ENCODE measurements at places on chromosomes 3 and 15.
A peak's percentile ranks its signal among the peaks of the same experiment; 100 is the strongest.

DNA sequence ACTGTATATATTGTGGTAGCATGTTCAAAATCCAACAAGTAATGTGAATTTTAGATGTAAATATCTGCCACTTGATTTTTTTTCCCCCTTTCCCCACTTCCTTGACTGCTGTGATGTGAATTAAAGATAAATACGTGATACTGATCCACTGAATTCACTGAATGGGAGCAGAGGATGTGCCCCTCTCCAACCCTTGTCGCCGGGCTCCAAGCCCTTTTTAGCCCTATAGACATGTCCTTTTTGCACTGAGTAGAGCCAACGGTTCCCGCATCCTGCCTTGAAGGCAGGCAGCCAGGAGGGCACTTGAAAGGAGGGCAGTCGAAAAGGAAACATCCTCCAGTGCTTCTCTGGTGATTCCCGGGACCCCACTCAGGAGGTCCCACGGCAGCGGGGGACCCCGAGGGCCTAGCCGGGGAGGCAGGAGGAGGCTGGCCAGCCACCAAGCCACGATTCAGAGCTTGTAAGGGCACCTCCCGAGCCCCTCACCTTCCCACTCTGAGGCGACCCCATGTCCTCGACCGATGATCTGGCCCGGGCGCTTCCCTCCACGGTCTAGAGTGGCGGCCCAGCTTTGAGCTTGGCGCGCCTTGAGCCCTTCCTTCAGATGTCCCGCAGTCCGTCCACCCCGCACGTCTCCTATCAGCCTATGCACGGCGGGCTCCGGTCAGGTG lies 901 bp upstream of the MANF start:
- DNase-seq: peak; percentile 62

DNA sequence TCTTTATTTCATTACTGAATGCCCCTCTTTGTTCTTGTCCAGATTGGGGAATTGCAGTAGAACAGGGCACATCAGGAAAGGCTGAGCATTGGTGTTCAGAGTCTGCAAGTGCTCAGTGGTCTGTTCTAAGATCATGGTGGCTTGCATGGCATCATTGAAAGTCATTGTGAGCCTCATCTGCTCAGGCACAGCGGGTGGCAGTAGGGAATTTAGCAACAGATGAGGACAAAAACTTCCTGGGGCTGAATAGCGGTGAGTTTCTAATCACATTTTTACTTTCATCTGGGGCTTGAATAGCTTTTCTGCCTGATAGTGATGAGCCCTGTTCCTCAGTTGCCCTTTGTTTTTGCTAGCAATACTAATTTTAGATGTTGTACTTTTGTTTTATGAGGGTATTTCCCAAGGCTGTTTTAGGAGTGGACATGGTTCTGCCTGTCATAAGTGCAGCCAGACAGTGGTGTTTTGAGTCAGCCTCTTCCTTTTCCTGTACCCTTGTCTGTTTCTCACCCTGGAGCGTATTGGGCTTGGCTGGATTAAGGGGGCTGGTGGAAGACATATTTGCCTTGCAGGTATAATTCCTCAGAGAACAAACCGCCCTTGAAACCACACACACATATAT lies 127.2 kb upstream of the IL12A start:
- no peak for DNase-seq

DNA sequence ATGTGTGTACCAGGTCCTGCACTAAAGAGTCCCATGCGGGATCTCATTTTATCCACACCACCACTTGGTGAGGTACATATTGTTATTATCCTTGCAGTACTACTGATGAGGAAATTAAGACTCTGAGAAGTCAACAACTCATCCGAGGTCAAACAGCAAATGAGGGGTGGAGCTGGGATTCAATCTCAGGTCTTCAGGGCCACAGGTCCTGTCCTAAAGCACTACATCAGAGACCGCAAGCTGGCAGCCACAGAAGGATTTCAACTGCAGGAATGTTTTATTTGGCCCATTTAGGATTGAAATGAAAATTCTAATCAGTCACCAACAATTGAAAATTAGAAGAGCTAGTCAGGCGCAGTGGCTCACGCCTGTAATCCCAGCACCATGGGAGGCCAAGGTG lies 131.4 kb downstream of the ADAMTS17 start:
- DNase-seq: no peak

DNA sequence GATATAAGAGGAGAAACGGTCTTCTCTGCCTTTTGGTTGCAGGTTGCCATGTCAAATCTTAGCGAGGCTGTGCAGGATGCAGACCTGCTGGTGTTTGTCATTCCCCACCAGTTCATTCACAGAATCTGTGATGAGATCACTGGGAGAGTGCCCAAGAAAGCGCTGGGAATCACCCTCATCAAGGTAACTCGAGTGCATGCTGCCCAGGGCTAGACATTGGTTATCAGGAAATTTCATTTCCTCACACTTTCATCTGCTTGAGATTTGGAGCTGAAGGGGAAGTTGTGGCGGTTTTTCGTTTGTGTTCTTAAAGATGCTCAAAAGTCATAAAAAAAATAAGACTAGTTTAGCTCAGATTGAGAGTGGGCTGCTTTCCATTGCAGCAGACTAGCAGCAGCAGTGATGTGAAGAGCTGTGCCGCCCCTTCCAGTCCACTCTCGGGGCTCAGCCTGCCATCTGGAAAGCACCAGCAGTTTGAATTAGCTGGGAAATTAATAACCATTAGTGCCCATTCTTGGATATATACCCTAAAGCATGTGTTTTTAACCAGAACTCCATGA lies 32.2 kb downstream of the GPD1L start:
- DNase-seq: no peak

DNA sequence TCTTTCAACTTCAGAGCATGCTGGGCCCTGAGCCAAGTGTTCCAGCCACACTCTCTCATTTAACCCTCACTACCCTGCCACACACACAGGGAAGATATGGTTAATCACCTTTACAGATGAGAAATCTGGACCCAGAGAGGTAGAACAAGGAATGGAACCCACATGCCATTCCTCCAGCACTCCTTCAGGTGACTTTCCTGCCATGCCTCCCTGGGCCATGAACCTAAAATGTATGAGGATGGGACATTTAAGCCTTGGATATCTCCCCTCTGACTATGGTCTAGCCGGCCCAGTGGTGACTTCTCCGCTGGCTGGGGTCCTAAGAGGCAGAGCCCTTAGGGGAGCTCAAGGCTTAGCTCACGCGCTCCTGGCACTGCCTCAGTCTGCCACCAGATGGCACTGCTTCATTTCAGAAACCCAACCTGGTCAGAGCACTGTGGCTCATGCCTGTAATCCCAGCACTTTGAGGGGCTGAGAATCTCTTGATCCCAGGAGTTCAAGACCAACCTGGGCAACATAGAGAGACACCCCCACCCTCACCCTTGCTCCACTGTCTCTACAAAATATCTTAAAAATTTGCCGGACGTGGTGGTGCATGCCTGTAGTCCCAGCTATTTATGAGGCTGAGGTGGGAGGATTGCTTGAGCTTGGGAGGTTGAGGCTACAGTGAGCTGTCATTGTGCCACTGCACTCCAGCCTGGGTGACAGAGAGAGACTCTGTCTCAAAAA lies 2.2 kb upstream of the DCAF1 start:
- DNase-seq: peak; percentile 80

- peak; percentile 63 for DNase-seq
Observed at GRCh38 chr3:38627956-38628355, 21.5 kb downstream of the SCN5A start.

DNA sequence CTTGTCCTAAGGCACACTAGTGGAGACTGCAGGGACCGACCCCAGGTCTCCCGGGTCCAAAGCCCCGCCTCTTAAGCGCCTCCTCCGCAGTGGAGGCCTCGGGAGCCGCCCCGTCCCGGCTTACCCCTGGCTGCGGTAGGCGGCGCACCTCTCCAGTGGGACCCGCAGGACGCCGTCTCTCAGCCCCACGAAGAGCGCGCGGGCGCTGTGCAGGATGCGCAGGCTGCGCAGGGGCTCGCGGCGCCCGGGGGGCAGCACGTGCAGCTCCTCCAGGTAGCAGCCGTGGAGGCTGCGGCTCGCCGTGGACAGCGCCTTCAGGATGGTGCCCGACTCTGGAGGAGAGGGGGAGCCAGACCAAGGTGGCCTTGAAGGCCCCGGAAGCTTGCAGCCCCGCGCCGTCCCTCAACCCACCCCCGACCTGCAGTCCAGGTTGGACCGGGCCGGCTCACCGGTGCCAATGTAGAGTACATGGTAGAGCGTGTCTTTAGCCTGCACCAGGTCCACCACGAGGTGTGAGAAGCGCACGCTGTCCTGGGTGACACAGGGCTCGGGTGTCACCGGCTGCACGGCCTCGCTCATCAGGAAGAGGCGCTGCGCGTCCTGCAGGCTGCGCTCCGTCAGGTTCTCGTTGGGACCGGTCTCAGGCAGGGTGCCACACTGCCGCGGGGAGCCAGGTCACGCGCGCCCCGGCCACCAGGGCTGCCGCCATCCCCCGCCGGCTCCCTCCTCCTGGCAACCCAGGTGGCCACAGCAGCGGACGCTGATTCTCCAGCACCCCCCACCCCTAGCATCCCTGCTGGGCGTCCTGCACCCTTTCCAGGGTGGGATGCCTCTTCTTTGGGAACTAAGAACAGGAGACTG lies 105.5 kb downstream of the SEMA5B start:
- DNase-seq: no peak

- no peak for DNase-seq
Observed at GRCh38 chr15:85284497-85284896, 95.9 kb upstream of the AKAP13 start.

DNA sequence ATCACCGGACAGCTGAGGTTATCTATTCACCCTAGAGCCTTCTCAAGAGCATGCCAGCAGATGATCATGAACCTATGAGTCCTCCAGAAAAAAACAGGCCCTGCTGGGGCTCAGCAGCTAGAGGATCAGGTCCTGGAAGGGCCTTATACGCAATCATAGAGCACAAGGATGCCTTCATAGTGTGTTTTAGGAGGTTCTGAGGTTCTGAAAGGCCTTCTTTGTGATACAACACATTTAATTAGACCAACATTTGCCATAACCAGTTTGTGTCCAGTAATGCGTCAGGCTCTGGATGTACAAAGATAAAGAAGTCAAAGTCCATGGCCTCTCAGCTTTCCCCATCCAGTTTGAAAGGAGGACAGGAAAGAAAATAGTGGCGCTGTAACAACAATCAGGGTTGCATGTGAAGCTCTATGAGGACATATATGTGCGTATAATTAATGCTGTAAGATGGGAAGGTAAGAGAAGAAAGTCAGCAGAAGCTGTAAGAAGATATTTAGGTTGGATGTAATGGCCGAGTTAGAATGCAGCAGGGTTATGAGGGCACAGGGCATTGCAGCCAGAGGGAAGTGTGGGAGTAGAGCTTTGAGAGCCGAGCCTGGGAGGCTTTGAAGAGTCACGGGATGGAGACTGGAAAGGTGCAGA lies 302.6 kb upstream of the TBL1XR1 start:
- DNase-seq: no peak

DNA sequence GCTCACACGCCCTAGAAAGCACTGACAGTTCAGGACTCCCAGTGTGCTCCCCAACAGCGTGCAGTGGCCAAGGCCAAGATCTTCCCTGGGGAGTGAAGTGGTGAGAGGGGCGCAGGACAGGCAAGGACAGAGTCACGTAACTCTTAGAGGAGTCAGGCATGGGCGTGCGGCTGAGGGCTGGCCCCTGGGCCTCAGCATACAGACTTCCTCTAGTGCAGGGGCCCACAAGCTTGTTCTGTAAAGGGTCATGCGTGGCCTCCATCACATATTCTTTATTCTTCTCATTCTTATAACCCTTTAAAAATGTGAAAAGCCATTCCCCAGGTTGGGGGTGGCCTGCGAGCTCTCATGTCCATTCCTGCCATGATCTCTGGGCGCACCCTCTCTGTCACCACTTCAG lies 25.2 kb downstream of the TMEM43 start:
- DNase-seq: no peak

GRCh38 chr3:53254509-53255422 lies 1.1 kb downstream of the TKT start:
- peak; percentile 81 for DNase-seq

- DNase-seq: no peak
Observed at GRCh38 chr3:60886518-60886917, 364.7 kb downstream of the FHIT start.

- DNase-seq: no peak
Observed at GRCh38 chr15:86115145-86115801, 35.6 kb downstream of the AGBL1 start.

GRCh38 chr3:49244581-49245205 lies 32.3 kb downstream of the C3orf62 start:
- no peak for DNase-seq

GRCh38 chr3:65531499-65531898 lies 507.2 kb downstream of the MAGI1 start:
- DNase-seq: no peak

GRCh38 chr3:122403489-122403888 lies 12.4 kb downstream of the WDR5B start:
- no peak for DNase-seq
